ENCODE measurements at places on chromosomes 7 and 10.

DNA sequence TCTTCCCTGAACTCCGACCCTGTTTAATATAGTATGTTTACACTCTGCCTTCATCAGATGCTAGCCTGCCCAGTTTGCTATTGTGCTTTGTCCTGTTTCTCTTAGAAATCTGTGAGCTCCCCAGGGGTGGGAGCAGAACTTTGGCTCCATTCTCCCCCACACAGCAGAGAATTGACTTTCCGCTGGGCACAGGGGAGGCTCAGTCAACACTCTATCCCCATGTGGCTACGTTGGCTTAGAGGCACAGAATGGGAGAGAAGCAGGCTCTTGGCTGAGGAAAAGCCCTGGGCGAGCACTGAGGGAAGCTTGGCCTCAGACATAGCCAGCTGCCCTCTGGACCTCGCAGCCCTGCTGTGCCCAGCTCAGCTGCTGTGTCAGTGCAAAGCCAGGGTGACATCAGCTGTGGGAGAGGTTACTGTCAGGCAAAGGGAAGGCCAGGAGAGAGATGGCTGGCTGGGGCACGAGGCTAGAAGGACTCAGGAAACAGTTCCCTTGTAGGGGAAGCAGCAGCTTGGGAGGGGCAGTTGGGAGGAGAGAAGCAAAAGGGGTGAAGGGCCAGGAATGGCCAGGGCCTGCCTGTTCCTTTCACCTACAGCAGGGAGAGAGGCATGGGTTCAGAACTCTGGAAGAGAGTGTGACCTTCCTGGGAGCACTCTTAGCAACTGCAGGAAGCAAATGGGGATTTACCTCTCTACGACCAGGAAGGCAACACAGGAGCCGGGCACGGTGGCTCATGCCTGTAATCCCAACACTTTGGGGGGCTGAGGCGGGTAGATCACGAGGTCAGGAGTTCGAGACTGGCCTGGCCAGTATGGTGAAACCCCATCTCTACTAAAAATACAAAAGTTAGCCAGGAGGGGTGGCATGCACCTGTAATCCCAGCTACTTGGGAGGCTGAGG, 5.8 kb upstream of the SCD start:
- DNase-seq: peak; percentile 79

GRCh38 chr10:119931871-119932270, 39.3 kb downstream of the SEC23IP start:
- DNase-seq: no peak

DNA sequence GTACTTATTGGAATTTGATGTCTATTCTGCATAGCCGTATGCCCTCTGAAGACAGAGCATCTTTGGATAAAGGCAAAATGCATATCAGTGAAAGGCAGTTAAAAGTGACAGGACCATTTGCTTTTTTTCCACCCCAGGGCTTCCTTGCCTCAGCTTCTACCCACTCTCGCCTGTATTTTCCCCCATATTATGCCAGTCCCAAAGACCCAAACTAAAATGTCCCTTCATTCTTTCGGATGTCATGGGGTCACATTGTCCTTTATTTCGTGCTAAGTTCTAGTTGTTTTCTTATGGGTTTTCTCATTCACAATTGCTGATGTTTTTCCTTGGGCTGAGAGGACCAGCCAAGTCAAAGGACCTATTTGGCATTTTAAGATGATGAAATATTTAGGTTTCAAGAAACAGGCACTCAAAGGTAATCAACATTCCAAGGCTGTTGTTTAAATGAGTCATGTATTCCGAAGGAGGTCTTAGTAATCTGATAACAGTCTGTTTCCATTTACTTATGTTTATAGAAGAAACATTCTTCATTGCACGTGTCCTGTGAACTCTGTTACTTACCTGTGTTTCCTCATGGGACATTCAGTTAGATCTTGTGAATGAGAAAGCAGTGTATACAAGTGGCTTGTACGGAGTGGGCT, 74.1 kb downstream of the DNAH11 start:
- DNase-seq: no peak

- peak; percentile 74 for DNase-seq
Measured at GRCh38 chr10:54797636-54798321, 3.3 kb downstream of the PCDH15 start.

- no peak for DNase-seq
Measured at GRCh38 chr7:77368974-77369373, 47.2 kb downstream of the GSAP start.

DNA sequence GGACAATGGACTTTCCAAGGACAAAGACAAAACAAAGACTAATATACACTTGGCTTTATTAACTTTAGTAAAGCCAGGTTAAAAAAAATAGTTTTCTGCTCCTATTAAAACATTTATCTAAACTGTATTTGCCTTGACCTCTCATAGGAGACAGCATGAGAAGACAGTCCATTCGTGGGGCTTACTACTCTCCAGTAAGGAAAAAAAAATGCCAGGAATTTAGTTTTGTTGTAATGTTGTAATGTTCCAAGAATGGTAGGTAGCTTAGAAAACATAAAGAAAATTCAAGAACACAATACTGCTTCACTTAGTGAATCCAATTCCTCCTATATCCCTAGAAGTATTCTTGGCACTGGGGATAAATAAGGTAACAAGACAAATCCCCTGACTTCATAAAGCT, 81.7 kb downstream of the KMT2C start:
- no peak for DNase-seq

DNA sequence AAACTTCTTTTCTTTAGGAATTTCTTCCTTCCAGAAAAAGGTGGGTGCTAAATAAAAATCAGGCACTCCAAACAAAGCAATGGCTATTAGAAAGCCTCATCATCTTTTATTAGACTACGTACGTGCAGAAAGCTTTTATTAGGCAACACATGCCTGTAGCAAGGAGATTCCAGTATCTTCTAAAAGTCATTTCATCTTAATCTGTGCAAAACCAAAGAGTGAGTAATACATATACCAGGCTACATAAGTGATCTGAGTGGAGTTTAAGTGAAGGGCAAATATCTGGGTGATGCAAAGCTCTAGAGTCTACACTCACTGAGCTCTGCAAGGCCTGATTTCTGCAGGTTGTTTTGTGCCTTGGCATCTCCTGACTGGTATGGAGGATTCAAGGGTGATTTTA, 231.7 kb downstream of the ELMO1 start:
- no peak for DNase-seq

DNA sequence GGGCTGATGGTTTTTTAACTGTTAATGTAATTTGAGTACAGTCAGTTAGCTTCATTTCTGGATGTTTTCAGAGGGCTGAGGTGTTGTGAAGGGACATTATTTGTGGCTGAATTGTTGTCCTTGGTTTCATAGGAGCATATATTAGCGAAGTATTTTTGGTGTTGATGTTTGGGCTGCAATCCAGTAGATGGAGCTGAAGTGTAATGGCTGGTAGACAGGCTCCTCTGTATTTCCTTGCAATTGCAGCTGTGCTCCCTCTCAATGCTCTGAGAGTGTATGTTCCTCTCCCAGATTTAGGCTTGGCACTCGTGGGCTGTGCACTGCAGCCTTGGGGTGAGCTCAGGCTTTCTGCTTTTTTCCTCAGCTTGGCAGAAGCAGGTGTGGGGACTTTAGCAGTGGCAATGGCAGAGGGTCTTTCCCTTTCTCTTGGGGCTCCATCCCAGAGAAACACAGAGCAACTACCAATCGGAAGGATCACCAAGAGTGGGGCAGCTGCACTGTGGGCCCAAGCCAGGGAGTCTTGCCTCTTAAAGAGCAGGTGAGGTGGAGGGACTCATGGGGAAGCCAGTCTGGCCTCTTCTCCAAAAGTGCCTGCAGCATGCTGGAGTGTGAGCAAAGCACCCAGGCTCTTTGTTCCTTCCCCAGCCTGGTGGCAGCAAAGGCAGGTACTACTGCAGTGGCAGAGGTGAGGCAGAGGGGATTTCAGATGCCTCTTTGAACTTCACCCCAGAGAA, 544.4 kb downstream of the SH2D4B start:
- DNase-seq: no peak

DNA sequence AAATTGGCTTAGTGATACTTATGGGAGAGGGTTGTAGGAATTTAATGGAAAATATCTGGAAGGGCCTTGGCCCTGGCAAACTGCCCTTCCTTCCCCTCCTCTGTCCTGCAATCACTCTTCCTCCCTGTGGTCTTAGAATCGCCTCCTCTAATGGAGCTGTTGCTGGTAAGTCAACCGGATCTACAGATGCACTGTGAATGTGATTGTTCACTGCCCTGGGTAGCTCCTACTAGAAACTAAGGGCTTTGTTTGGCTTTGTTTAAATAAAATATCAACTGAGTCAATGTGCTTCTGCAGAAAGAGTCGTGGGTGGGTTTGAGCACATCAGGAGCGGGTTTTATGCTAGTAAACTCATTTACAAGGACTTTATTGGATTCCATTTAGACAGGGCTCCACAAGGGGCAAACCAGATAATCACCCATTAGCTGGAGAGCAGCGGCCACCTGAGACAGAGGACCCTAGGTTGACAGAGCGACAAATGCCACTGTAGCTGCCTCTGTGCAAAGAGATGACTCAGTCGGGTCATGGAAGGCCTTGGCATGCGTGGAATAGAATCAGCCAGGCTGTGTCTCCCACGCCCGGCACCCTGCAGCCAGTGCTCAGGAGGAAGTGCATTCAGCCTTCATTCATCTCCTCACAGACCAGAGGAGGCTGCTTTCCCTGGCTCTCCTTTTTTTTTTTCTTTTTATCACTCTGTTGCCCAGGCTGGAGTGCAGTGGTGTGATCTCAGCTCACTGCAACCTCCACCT, 97.9 kb downstream of the GAD2 start:
- DNase-seq: no peak

Measured in MG63 (cell line).